Fibroblast of skin of abdomen (primary cell): ENCODE measurements at places on chromosomes 2 and 18.
A peak's percentile ranks its signal among the peaks of the same experiment; 100 is the strongest.

GRCh38 chr2:38178119-38178518 lies 102.2 kb upstream of the CYP1B1 start:
- DNase-seq, result no peak

DNA sequence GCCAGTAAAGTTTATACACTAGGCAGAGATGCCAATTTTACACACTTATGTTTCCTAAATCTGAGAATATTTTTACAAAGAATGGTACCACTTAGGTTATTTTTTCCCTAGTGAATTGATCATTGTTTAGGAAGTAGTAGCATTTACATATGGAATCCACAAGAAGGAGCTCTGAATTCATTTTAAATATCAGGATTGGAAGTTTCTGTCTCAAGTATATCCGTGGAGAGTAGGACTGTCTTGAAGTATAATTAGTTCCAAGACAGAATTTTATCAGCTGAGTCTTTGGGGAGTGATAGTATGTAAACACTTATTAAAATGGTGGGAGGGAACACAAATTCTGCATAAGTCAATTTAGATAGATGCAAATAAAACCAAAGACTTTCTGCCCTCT lies 82.3 kb upstream of the FAM98A start:
- DNase-seq, result no peak

DNA sequence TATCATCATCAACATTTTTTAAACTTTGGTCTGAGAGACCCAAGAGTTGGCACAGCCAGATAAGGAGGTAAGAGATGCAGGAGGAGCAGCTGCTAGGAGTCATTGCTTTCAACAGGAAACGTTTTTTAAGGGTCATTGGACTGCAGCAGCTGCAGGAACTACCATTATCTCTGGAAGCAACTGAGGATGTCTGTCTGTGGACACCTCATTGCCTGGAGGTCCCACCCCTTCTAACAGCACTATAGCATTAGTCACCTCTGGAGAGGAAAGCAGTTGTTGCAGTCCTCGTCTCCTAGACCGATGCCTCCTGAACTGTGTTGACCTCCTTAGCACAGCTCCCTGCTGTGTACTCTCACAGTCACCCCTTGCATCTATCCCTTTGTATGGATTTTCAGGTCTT lies 21.5 kb upstream of the FSHR start:
- no peak for DNase-seq

DNA sequence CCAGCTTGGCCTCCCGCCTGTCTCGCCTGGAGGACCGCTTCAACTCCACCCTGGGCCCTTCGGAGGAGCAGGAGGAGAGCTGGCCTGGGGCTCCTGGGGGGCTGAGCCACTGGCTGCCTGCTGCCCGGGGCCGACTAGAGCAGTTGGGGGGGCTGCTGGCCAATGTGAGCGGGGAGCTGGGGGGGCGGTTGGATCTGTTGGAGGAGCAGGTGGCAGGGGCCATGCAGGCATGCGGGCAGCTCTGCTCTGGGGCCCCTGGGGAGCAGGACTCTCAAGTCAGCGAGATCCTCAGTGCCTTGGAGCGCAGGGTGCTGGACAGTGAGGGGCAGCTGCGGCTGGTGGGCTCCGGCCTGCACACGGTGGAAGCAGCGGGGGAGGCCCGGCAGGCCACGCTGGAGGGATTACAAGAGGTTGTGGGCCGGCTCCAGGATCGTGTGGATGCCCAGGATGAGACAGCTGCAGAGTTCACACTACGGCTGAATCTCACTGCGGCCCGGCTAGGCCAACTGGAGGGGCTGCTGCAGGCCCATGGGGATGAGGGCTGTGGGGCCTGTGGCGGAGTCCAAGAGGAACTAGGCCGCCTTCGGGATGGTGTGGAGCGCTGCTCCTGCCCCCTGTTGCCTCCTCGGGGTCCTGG lies 3.7 kb upstream of the KHK start:
- DNase-seq, result no peak

- no peak for DNase-seq
Observed at GRCh38 chr2:69644506-69644979, 1.0 kb upstream of the AAK1 start.

- no peak for DNase-seq
Observed at GRCh38 chr2:201419057-201419635, 32.1 kb downstream of the TRAK2 start.

DNA sequence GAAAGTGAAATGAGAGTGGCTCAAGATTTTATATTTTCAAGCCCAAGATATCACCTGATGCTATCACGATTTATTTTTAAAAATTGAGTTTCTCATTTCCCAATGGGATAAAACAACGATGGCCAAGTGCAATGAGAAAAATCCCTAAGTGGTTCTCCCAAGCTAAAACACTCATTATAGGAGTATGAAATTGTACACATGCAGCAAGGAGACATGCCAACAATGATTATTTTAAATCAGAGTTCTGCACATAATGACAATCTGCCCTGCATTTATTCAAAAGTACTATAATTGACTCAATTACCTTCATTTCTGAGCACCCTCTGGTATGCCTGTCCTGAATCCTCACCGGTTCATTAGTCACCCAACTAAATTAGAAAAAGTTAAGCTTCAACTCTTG lies 12.7 kb downstream of the CYTIP start:
- no peak for DNase-seq

- DNase-seq, result peak; percentile 34
Observed at GRCh38 chr2:10303694-10304378, 1.1 kb downstream of the HPCAL1 start.

GRCh38 chr2:118123561-118124232 lies 35.4 kb downstream of the INSIG2 start:
- peak; percentile 76 for DNase-seq

DNA sequence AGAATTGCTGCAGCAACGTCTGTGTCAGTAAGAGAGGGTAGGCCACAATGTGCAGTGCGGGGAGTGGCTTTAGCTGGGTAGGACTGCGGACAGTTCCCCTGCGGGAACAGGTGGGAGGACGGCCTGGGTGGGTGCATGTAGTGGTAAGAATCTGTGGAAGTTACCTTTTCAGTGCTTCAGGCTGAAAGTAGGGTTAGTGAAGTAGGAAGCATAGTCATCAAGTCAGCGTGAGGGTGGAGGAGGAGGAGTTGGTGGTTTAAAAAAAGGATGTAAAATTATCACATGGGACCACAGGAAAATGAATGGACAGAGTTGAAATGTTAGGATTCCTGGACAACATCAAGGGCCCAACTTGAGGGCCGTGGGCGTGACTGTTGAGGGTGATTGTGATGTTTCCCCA lies 13.2 kb downstream of the CEP192 start:
- DNase-seq, result no peak

DNA sequence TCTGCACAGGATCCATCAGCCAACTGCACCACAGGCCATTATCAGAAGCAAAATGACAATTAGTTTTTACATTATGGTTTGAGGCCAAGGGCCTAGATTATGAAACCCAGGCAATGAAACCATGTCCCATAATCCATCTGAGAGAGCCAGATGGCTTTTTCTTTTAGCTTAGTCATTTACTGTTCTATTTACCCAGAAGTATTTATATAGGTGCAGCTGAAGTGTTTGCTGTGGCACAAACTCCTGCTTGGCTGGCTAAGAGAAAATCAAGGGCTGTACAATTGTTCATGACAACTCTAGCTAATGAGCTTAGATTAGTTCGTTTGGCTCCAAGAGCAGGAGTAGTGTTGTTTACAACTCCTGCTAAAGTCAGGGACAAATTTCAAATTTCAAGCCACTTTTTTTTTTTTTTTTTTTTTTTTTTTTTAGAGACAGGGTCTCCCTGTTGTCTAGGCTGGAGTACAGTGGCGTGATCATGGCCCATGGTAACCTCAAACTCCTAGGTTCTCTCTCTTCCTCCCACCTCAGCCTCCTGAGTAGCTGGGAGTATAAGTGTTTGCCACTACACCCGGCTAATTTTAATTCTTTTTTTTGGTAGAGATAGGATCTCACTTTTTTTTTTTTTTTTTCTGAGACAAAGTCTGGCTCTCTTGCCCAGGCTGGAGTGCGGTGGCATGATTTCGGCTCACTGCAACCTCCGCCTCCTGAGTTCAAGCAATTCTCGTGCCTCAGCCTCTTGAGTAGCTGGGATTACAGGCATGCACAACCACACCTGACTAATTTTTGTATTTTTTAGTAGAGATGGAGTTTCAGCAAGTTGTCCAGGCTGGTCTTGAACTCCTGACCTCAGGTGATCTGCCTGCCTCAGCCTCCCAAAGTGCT lies 18.4 kb upstream of the REV1 start:
- DNase-seq, result no peak

GRCh38 chr18:6521803-6522418 lies 107.2 kb upstream of the L3MBTL4 start:
- peak; percentile 33 for DNase-seq

- DNase-seq, result no peak
Observed at GRCh38 chr2:240512109-240512485, 45.7 kb downstream of the ANKMY1 start.

- DNase-seq, result no peak
Observed at GRCh38 chr2:25418944-25419677, 77.4 kb upstream of the DNMT3A start.

GRCh38 chr2:189511960-189512319 lies 68.6 kb downstream of the SLC40A1 start:
- no peak for DNase-seq

DNA sequence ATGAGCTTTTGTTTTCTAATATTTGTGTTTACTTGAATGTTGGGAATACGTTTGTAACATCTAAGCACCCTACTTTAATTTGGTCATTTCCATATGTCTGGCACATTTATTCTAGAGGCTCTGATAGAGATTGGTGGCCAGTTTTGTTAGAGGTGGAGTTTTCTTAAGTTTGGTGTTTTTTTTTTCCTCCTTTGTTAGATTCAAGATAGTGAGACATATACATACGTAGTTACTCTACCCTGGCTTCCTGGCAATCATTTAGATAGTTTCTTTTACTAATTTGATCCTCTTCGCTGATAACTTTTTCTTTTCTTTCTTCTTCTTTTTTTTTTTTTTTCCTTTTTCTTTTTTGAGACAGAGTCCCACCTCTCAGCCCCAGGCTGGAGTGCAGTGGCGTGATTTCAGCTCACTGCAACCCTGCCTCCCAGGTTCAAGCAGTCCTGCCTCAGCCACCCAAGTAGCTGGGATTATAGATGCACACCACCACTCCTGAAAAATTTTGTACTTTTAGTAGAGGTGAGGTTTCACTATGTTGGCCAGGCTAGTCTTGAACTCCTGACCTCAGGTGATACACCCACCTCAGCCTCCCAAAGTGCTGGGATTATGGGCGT lies 26.6 kb downstream of the SMCHD1 start:
- no peak for DNase-seq

DNA sequence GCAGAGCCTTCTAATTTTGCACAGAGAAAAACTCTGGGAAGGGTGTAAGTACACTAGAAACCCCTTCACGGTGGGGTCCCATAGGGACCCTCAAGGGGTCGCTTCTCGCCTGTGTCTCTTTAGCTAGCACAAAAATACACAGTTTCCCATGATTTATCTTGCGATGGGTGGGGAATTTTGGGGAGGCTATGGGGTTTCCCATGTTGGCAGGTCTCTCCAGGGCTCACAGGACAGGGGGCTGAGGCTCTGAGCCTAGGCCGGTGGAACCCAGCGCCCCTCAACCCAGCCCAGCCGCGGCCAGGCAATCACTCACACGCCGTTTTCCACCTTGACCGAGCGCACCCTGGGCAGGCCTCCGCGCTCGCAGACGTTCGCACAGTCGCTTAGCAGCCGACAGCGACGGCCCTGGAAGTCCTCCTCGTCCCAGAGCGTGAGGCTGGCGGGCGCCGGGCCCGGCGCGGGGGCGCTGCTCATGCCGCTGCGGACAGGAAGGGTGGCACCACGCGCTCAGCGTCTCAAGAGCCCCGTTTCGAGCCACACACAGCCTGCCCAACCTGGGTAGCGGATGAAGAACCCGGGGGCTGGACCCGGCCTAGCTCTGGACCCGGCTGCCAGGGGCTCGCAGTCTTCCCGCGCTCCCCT lies 398 bp downstream of the CRYBA2 start:
- DNase-seq, result no peak
